ENCODE measurements at places on chromosomes 1 and 21.

GRCh38 chr1:196295766-196296165, 312.5 kb downstream of the KCNT2 start:
- no peak for DNase-seq

DNA sequence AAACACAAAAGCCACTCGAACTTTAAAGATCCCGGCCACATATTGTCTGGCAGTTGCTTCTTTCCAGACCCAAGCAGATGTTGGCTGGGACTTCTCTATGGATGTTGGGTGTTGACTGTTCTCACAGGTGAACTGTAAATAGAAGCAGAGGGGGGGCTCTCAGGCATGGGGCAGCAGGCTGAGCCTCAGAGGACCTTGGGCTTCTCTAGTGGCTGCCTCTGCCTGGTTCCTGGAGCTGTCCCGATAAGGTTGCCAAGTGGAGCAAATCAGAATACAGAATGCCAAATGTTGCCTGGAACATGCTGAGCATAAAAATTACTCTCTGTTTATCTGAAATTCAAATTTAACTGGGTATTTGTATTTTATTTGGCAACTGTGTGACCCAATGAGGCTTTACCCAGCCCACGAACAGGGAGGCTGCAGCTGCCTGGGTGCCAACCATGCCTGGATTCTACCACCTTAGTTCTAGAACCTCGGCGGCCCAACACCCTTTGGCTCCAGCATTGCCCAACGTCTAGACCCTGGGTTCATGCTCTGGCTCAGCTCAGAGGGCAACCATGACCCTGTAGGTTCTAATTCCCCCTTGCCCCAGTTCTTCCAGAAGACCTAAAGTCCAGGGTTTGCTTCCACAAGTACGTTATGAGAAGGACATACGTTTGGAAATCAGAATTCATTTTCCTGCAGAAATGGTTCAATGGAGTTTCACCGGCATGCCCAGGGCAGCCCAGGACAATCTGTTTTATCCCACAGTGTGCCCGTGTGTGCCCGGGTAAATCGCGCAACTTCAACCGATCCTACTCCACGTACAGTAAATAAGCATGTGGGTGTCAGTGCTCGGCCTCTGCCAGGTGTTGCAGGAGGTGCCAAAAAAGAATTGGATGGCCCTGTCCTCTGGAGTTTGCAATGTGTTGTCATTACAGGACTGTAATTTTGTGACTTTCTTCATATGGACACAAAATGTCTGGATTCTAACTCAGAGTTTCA, 5.4 kb upstream of the SLC45A1 start:
- DNase-seq: no peak

DNA sequence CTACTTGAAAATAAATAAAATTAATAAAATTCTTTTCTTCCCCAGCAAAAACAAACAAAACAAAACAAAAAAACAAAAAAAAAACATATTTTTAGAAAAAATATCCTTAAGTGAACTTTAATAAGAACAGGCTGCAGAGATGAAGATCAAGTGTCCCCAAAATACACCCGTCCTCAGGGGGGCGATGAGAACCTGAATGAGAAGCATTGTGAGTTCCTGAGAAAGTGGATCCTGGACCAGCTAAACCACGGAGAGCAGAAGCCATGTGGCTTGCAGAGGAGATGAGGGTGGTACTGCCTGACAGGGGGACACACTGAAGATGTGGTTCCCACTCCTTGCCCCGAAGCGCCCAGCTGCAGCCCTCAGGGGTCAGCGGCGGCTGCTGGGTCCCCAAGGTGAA, 89.3 kb downstream of the ITPKB start:
- DNase-seq: no peak

DNA sequence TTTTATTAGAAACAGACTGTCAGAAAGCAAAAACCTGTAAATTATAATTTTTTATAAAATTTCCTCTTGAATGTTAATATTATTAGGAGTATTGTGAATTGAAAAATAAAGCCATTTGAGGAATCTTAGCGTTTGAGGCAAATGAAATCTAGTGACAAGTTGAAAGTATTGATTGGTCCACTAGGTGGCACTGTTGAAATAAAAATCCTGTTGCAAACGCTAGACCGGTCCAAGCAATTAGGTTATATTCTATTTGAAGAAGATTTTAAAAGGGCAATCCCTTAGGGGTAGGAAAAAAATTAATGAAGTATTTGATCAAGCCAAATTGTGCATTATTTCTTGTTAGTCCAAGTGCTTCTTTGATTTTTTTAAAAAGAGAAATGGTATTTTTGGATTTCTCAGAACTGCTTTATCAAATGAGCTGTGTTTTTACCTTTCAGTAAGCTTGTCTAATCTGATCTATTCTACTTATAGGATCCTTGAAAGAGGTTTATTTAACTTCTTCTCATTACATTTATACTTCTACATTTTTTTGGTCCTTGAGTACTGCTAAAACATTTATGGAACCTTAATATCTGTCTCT, 57.7 kb downstream of the ATG4C start:
- no peak for DNase-seq

DNA sequence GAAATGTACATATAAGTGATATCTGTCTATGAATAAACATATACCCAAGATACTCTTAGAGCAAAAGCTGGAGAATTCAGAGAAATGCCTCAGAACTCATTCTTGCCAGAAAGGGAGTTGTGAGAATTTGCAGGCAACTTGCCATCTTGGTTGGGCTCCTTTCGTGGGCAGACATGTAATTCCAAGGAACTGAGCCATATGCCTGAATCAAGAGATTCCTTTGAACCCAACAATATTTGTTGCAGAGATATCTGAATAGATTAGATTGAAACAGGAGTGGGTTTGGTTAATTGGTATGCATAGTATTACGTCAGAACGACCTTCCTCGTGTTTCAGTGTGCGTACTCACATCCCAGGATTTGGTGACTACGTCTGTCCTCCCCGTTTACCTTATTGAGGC, 67.0 kb downstream of the TGFB2 start:
- DNase-seq: no peak

- DNase-seq: no peak
Measured at GRCh38 chr1:174080819-174081218, 58.7 kb upstream of the RC3H1 start.

DNA sequence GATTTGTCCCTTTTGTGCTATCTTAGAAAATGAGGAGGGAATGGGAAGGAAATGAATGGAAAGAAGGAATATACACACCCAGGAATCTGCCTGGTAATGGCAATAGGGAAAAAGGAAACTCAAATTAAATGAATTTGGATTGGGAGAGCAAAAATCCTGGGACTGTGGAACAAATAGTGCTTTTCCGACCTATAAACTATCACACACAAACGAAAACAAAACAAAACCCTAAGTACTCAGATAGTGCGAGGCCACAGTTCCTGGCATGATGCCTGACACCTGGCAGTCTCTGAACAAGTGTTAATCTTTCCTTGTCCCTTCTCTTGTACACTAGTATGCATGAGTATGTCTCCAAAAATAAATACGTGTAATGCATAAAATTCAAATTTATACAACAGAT, 319.8 kb upstream of the SPAG17 start:
- DNase-seq: no peak

DNA sequence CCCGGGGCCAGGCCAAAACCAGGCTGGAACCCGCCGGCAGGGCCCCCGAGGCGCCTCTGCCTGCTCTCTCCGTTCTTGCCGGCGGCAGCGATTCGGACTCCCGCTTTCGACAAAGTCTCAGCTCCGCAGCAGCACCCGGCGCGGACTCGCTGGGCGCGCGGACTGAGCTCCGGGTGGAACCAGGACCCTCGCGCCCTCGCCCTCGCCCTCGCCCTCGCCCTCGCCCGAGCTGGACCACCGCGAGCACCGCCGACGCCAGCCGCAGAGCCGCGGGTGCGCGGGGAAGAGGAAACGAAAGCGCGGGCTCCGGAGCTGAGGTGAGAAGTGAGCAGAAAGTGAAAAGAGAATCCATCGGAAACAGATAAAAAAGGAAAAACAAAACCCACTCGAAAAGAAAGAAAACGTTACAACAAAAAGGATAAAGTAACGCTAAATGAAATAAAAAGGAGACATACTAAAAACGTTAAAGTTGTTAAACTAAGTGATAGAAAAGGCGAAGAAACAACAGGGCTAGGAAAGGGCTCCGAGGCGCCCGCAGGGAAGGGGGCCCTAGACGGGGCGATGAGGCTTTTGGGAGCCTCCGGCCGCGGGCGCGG, 64.9 kb downstream of the MEF2D start:
- no peak for DNase-seq

- no peak for DNase-seq
Measured at GRCh38 chr21:38848187-38848609, 42.5 kb downstream of the ETS2 start.

DNA sequence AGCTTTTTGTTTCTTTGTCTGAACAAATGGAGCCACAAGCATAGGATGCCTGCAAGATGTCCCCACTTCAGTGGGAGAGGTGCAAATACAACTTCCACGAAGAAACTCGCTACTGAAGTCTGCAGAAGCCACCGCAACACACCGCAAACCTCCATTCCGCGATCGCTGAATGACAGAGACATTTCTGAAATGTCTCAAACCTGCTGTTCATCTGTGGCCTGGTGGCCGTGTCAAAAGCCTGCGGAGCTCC, 1.0 kb downstream of the TP53BP2 start:
- DNase-seq: no peak

Measured in stimulated activated CD4-positive, alpha-beta T cell treated with anti-CD3 and anti-CD28 coated beads, Interleukin-1b, Interleukin-23, amount 100 ng/mL, for 1 hour (primary cell).